Daoy (cell line): ENCODE measurements at places on chromosomes 2 and 18. TPM values are rescaled to one million over a fixed set of nuclear protein-coding genes. Genes with fewer than 3 reads are reported as not detected.

GRCh38 chr2:150733051-150733618, 245.7 kb upstream of the RND3 start:
- DNase-seq = no peak

DNA sequence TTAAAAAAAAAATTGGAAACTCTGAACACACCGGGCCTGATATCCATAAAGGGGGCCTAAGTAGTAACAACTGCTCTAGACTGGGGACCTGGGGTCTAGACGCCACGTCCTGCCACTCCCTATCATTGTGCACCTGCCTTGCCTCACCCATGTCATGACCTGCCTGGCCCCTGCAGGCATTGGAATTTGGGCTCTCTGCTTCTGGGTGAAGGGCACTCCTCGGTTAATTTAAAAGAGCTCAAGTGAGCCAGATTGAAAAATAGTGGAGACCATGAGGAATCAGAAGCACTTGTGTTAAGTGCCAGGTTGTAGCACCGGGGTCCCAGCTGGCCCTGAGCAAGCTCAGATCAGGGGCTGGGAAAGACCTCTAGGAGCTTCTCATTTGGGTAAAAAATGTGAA, 48.1 kb downstream of the SLC4A1AP start:
- no peak for DNase-seq

IHH gene
- total RNA-seq = not detected in 2 replicates

DNA sequence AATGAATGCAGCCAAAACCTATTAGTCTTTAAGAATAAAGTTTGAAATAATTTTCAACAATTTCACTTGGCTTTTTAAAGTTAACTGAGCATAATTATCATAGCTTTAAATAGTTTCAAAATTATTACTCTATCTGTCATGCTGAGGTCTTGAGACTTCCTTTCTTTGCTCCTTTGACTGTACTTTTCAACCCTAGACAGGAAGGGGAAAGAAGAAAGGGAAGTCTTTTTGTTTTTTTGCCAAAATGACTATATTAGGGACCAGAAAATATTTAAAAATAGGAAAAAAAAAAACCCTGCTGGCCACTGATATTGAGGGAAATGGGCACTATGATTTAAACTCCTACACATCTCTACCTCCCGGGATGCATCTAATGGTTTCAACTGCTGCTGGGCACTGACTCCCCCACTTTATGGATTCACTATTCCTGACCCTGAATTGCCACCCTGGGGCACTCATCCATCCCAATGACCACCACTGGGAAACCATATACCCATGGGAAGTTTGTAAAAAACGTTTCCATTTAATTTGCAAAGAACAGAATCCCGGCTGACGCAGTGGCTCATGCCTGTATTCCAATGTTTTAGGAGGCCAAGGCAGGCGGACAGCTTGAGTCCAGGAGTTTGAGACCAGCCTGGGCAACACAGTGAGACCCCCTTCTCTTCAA, 50.5 kb downstream of the GAREM1 start:
- no peak for DNase-seq

DNA sequence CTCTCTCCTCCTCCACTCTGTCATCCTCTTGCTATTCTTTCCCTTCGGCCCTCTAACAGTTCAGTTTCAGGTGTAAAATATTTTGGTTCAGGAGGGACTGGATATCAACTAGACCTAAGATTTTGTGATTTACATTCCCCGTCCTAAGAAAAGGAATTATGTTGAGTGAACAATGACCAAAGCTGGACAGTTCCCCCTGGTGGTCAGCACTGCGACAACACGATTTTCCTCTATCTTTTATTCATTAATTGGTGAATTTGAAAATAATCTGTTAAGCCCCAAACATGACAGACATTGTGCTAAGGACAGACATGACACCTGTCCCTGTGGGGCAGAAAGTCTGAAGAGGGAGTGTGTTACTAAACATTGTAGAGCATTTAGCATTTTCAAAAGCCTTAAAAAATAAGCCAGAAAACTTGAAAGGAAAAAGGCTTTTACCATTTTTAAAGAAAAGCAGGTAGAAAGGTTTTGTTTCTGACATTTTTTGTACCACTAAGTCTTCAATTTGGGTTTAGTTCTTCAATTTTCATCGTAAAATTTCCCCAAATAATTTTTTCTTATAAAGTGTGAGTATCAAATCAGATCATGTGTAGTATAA, 28.4 kb upstream of the GTF2A1L start:
- peak; percentile 39 for DNase-seq

- no peak for DNase-seq
Observed at GRCh38 chr2:96880891-96881273, 11.0 kb upstream of the SEMA4C start.

SLC30A3 gene
- 0.11 TPM in 1 of 2 replicates, not detected in the other for total RNA-seq

MYCN gene
- total RNA-seq = 0.23 and 0.36 TPM in 2 replicates

DNA sequence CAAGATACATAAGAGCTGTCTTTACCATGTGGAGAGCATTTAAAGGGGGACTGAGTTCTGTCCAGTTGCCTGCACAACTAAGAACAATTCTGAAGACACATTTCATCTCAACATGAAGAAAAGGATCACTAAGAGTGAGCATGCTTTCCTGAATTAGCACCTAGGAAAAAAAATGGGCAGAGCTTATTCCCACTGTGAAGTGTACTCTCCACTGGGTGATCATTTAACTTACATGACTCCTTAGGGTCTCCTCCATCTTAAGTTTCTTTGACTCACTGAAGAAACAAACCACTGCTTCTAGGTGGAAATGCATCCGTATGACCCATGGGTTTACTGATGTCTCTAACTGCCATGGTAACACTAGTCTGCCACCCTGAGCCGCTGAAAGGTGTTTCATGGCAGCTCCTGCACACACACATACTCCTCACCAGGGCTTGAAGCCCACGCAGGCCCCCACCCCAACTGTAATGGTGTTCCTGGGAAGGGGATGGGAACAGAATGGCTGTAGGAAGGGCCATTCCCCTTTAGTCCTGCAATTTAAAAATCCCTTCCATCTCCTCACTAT, 27.1 kb downstream of the HDLBP start:
- no peak for DNase-seq

DNA sequence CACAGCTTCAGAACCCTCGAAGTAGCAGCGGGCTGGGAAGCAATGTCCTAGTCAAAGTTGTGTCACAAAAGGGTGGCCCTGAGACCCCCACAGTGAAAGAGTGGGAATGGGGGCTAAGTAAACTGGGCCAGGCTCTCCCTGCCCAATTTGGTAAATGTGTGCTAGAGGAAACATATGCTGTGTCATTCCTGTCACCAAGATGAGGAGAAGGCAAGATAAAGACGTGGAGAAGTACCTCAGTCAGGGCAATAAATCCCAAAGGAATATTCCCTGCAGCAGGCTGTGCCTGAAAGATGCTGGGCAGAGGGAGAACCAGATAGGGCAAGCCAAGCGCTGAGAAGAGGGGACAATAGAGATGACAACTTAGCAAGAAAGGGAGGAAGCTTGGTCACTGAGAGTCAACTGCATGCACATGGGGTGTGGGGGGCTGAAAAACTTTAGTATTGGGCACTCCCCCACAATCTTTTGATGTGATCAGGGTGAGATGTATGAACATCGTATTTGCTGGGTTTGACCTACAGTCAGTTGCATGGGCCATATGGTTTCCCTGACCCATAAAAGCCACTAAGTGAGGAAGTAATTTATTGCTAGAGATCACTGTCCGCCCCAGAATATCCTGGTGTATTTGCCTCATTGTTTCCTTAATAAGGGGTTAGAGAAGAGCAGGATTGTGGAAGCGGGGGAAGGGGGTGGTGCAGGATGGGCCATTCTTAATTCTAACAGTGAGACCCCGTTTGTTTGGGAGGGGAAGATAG, 49.9 kb upstream of the CXCR4 start:
- DNase-seq = no peak

- DNase-seq = no peak
Observed at GRCh38 chr2:17317439-17317976, 200.7 kb downstream of the RAD51AP2 start.

GRCh38 chr2:206783718-206784117, 18.3 kb downstream of the FASTKD2 start:
- peak; percentile 9 for DNase-seq

- DNase-seq = no peak
Observed at GRCh38 chr2:37653805-37654378, 17.6 kb downstream of the CDC42EP3 start.

ABCB6 gene
- total RNA-seq = 9.0 and 10.5 TPM in 2 replicates

UGT1A3 gene
- not detected in 2 replicates for total RNA-seq

DNA sequence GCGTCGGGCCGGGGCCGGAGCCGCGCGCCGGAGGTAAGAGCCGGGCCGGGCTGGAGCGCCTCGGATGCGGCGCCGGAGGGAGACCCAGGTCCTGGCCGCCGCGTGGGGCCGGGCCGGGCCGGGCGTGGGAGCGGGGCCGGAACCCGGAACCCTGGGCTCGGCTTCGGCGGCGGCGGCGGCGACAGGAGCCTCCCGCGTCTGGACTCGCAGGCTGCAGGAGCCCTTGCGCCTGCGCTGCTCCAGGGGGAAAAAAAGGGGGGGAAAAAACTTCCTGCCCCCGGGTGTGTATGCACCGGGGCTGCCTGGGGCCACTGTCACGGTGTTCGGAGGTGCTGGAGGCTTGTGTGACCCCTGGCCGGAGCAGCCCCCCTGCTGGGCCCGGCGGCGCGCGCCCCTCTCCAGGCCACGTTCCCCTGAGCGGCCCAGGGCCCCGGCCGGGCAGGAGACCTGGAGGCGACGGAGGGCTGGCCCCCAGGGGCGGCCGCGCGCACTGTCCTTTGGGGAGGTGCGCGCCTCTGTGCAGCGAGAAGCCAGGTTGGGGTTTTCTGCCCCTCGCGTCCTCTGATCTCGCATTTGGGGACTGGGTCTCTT, 864 bp downstream of the KLHL29 start:
- peak; percentile 47 for DNase-seq

CAPN14 gene
- total RNA-seq = 0.11 TPM in 1 of 2 replicates, not detected in the other

DNA sequence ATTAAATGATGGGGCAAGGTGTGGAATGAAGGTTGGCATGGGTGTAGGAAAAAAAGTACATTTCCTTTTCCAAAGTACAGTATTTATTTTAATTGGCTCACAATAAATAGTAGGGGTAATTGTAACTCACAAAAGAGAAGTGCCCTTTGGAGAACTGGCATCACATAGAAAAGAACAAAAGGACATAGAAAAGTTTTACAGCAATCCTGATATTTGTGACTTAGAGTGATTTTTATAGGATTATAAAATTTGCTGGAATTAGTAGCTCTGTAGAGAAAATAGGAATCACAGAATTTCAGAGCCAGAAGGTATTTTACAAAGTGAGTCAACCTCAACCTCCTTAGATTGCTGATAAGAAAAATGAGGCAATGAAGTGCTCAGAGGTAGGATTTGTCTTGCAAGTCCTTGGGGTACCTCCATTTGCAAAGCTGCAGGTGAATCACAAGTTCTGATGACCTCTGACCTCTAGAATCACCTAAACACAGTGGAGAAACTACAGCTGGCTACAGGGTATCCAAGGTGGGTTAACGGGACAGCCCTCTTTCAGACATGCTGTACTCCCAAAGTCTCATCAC, 133.6 kb downstream of the SOCS6 start:
- DNase-seq = peak; percentile 30

DNA sequence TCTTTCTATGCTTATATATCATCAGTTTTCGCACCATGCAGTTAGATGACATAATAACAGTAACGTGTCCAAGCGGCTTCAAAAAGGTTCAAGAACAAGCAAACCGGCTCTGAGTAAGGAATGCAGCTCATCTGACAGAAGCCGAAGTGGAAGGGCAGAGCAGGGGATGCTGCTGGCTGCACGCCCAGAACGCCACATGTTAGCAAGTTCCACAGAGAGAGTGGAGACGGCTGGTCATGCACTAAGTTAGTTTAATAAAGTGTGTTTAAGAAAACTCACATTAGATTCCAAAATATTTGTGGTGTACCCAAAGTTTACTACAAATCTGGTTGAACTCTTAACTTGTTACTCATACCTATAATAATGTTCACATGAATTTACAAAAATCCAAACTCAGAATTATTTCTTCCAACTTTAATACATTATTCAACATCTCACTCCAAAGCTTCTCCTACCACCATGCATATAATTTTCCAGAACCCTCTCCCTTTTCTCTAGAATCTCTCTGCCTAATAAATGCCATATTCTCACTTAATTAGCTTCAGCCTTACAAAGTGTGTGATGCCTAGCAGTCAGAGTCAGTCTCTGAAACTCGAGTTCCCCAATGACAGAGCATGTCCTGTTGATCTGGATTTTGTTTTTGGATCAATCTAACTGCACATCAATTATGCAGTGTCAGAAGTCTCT, 170.0 kb downstream of the DNAH7 start:
- DNase-seq = peak; percentile 73

- DNase-seq = no peak
Observed at GRCh38 chr2:70003093-70003830, 41.8 kb upstream of the ASPRV1 start.

DNA sequence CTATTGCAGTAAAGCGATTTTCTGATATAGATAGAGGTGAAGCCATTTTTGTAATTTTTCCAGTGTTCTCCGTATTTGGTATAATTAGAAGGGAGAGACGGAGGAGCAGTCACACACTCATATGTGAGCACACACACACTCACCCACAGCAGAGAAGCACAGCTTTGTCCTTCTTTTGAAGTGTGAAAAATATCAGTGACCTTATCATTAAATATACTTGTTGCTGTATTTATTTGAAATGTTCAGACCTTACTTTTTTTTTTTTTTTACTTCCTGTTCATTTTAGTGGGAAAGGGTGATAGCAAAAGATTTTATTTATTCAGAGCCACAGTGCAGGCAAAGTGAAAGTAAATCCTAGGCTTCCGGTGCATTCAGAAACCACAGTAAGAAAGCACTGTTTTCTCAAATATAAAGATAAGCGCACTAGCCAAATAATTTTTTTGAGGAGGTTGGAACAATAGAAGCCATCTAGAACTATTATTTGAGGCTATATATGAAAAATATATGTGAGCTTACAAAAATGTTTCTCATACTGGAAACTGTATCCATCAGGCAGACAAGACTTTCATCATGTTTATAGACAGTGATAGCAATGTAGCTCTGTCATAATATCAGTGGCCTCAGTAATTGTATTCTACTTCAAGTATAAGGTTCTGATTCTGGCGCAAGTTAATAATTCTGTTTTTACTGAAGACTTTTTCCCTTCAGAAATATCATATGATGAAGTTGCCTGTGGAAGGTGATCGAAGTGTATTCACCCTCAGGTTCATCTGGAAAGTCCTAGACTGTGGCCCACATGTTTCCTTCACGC, 37.2 kb downstream of the TSHZ1 start:
- DNase-seq = peak; percentile 36

CRYGC gene
- not detected in 2 replicates for total RNA-seq

NCKAP1 gene
- 75.5 and 76.1 TPM in 2 replicates for total RNA-seq

MYOM1 gene
- total RNA-seq = not detected in 2 replicates

TMEM185B gene
- 23.7 and 23.8 TPM in 2 replicates for total RNA-seq
